Globus pallidus (tissue), 1 donor: ENCODE measurements at places on chromosomes 12 and 14.

GRCh38 chr12:112111931-112112330, 3.3 kb upstream of the NAA25 start:
- no peak for DNase-seq

- DNase-seq = no peak
Observed at GRCh38 chr12:31037028-31037427, 36.6 kb upstream of the DDX11 start.

DNA sequence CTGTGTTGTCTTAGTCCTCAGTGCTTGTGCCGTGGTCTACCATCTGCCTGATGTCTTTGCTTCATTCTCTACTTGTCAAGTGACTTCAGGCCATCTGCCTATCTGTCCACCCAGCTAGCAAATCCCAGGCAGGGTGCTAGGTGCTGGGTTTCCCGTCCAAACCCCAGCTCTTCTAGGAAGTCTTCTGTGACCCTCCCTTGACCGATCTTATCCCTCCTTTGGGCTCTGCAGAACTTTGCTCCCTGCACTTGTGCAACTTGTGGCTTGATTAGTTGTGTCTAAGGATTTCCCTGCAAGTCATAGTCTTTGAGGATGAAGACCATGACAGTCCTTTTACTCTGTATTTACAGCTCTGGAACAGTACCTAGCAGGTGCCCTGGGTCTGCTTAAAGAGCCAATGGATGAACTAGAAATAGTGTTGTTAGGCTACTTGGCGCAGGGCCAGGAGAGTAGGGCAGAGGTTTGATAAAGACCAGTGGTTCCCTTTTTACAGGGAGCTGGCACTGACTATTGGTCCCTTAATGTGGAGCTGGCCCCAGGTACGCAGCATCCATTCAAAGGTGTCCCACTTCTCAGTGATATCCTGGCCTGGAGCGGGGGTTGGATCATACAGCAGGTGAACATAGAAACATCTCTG, 60.1 kb downstream of the ADCK1 start:
- no peak for DNase-seq

- peak; percentile 93 for DNase-seq
Observed at GRCh38 chr12:94553130-94553519, 93.5 kb upstream of the CEP83 start.

DNA sequence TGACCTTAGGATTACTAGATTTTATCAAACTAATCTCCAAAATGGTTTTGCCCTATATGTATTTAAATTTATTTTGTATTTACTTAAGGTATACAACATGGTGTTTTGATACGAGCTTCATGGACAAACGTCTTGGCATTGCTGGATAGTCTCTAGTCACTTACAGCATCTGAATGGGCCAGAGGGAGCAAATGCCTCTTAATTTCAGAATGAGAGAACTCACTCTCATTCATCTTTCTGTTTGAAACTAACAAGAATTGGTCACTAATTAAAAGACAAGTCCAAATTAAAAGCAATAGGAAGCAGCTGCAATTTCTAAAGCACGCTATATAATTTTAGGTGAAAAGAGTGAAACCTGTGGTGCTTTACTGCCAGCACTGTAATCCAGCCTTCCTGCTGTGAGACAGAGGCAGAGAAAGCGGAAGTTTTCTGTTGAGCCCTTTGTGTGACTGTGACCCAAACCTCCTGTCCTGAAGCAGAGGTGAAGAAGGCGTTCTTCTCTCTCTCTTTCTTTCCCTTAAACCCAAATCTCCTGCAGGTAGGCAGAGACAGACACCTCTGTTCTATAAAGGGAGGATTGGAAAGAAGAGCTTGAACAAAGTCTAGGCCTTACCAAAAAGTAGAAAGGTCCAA, 184.6 kb upstream of the NAV3 start:
- no peak for DNase-seq

DNA sequence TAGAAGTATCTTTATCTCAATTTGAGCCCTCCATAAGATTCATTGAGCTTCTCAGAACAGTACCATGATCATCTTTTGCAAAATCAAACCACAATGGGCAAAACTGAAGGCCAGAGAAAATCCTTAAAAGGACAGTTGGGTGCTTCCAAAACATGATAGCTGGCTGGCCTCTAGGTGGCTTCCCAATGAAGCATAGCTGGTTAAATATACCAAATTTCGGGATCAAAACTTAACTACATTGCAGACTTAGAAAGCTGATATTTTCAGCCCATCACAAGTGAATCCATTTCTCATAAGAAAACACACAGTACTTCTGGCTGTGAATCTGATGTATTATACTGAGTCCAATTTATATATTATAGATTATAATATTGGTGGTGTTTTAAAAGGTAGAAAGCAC, 15.3 kb upstream of the PIK3C2G start:
- no peak for DNase-seq

DNA sequence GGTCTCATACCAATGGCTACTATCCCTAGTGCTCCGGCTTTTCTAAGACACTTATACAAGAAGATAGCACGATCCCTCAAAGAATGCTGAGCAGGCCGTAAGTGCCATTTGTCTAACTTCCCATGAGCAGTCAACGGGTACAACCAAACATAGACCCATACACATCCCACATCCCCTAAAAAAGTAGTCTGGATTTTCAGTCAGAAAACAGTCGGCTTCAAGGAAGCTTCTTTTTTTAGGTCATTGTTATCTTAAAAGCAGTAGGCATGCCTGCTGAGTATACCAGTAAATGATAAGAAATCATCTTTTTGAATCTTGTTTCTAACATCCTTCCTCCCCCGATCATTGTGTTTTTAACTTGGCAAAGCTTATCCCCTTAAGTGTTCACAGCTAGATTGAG, 19.8 kb downstream of the OSBPL8 start:
- no peak for DNase-seq

DNA sequence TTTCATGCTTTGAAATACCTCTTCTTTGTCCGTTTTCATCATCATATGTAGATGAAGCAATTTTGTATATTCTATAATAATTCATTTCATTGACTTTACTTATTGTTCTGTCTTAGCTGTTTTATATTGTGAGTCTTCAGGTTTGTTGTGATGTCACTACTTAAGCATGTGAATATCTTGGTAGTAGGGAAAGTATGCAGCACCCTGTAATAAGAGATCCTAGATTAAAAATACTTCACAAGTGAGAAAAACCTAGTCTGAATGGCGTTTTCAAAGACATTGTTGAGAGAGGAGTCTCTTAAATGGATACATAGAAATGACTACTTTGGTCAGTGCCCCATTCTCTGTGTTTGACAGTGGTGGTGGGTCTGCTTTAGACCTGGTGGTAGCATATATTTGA, 61.4 kb downstream of the SLC16A7 start:
- no peak for DNase-seq

GRCh38 chr14:69323266-69323998, 63.5 kb downstream of the GALNT16 start:
- DNase-seq = no peak
